ENCODE measurements at places on chromosomes 7 and 10. TPM values are rescaled to one million over a fixed set of nuclear protein-coding genes. Genes with fewer than 3 reads are reported as not detected.

DNA sequence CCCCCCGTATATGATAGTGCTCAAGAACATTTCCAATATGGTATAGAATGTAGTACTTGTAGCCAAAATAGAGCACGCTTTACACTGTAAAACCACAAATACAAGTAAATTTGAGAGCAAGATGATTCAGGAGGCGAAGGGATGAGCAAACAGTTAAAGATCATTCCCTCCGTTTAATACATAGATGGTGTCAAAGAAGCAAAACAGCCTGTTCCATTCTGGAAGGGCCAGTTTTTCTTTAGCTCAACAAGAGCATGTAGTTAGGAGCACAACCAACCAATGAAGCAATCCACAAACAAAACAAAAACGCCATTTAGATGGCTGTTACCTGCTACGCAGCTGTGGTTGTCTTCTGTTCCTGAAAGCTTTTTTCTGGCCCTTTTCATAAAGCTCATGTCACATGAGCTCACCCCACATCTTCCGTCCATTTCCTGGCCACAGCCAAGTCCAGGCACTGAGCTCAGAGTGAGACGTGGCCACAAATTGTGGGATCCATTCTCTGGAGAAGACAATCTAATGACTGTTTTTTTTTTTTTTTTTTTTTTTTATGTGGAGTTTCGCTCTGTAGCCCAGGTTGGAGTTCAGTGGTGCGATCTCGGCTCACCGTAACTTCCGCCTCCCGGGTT lies 185.6 kb downstream of the FANK1 start:
- no peak for DNase-seq

DNA sequence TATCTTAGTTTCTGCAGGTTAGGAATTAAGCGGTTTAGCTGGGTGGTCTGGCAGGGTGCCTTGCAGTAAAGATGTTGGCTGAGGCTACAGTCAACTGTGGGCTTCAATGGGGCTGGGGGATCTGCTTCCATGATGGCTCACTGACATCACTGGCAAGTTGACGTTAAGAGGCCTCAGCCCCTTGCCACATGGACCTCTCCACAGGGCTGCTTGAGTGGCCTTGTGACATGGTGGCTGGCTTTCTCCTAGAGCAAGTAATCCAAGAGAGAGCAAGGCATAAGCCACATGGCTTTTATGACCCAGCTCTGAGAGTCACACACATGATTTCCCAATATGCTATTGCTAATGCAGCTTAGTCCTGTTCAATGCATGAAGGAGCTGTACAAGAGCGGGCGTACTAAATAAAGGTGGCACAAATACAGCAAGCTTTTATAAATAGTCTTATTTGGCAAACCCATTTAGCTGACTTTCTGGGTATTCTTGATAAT lies 109.1 kb downstream of the SEPTIN7 start:
- no peak for DNase-seq

TMEM26 gene
- total RNA-seq: not detected

DNA sequence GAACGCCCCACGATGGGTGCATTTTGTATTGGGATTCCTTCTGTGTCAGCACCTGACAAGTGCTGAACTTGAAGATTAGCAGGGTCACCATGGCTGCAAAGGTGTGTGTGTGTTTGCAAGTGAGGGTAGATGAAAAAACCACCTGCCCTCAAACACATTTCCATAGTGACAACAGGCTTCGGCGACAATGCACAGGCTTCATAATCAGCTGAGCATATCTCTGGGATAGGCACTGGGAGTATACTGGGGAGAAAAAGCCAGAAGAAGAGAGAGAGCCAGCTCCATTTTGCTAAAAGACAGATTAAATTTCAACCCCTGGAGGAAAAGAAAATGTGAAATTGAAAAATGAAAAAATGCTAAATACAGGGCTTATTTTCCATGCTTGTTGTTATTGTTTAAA lies 656.1 kb downstream of the INHBA start:
- DNase-seq: no peak

GRCh38 chr7:410395-410910 lies 109.2 kb downstream of the PDGFA start:
- DNase-seq: no peak

DNA sequence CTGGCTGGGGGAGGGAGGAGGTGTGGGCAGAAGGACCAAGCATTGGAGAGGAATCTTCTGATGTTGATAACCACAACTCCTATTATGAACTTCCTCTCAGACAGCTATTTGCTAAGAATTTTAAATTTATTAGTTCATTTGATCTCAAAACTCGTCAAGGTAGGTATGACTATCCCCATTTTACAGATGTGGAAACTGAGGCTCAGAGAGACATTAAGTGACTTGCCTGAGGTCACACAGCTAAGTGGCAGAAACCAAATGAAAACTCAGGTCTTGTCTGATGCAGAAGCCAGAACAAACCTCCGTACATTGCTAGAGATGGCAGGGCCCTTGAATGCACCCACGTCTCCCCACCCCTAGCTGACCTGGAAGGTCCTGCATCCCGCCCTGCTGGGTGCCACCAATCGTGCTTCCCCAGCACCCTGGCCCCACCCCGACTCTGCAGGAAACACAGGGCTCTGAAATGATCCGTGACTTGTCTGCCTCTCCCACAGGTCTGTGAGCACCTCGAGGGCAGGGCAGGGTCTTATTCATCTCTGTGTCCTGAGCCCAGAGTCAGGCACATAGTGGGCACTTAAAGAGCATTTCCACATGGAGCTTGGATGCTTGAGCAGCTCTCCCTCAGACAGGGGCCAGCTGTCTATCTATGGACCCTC lies 5.6 kb upstream of the PALD1 start:
- no peak for DNase-seq

PRSS37 gene
- total RNA-seq: not detected

UPK3BL2 gene
- 22.5 TPM for total RNA-seq

GRCh38 chr7:159310457-159311171 lies 165.9 kb upstream of the VIPR2 start:
- no peak for DNase-seq

GRCh38 chr10:110311357-110311949 lies 6.7 kb upstream of the SMNDC1 start:
- DNase-seq: peak; percentile 76

IL6 gene
- total RNA-seq: 110 TPM

GRCh38 chr10:6669269-6669859 lies 89.3 kb upstream of the PRKCQ start:
- DNase-seq: peak; percentile 40

DNA sequence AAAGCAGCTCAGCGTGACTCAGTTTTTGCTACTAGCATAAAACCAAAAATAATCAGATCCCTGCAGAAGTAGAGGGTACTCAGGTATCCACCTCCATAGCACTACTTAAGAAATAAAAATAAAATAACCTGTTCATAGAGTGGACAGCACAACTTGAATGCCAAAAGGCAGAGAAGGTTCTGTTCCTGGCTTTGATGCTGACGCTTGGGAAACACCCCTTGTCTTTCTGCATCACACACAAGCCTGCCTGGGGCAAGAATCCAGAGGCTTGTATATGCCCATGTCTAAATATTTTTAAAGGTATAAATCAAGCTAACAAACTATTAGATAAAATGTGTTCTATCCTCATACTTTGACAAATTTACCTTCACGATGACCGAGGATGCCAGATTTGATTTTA lies 207.3 kb downstream of the KIAA1217 start:
- DNase-seq: no peak

CCDC172 gene
- not detected for total RNA-seq

DNA sequence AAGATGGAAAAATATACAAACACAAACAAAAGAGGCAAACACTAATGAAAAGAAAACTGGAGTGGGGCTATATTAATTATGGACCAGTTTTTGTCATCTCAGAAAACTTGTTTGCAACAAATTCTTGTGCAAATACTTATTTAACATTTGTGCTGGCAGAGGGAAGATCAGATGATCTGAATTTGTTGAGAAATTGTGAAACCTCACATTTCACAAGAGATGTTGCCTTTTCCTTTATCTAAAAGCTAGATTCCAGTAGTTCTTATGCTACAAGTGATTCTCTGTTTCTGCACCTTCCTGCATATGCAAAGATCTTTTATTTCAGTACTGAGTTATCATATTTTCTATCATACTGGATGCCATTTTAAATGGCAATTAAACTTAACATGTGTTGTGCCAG lies 320.7 kb downstream of the SUGCT start:
- no peak for DNase-seq

- no peak for DNase-seq
Measured at GRCh38 chr7:101707587-101707986, 78.5 kb upstream of the MYL10 start.

DNA sequence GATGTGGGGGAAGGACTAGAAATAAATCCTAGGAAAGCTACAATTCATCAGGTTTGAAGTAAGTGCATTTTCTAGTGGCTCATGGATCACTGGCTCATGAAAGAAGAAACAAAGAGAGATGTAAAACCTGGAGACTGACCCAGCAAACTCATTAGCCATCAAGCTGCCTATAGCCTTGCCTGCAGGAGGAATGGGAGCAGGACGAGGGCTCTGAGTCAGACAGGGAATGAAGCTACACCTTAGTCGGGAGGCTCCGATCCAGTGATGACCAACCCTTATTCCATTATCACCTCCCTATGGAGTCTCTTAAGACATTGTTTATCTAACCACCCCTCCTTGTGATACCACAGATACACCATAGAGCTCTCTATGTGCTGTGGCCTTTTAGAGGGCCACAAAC lies 112.5 kb upstream of the WDR11 start:
- DNase-seq: no peak

GRCh38 chr10:127614484-127615017 lies 65.4 kb downstream of the NPS start:
- no peak for DNase-seq

VIM gene
- 506 TPM for total RNA-seq

TFEC gene
- 0.15 TPM for total RNA-seq

ANKRD2 gene
- 1.7 TPM for total RNA-seq

- DNase-seq: no peak
Measured at GRCh38 chr10:26835025-26835424, 25.7 kb downstream of the ABI1 start.

GRCh38 chr10:23439452-23439960 lies 631 bp downstream of the OTUD1 start:
- no peak for DNase-seq

- DNase-seq: no peak
Measured at GRCh38 chr10:74330646-74331045, 179.6 kb downstream of the ADK start.

MBL2 gene
- 0.17 TPM for total RNA-seq

NPFFR1 gene
- not detected for total RNA-seq

STYXL1 gene
- total RNA-seq: 61.3 TPM

TWNK gene
- 7.5 TPM for total RNA-seq

GRCh38 chr10:70481831-70482530 lies 3.4 kb downstream of the PALD1 start:
- DNase-seq: no peak

TCAF2 gene
- 9.7 TPM for total RNA-seq
